ENCODE measurements at places on chromosomes 6 and 20.

GRCh38 chr20:60060006-60060557 is 101.9 kb downstream of the CDH26 start:
- no peak for DNase-seq

- DNase-seq: no peak
Measured at GRCh38 chr6:38034274-38034914, 214.9 kb downstream of the ZFAND3 start.

DNA sequence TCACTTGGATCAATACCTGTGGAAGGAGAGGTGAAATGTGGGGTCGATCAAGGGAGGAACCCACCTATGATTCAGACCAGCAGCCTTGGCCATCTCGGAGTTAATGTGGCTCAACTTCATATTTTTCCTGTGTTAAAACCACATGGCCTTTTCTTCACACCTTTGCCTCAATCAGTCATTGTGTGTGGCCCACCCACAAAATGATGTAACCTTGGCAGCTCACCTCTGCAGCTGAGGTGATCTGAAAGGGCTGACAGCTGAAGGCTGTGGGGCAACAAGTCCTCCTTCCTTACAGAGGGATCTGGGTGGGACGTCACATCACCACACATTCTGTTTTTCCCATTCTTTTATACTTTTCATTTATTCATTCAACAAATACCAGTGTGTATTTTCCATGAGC is 357.1 kb upstream of the HSF2 start:
- DNase-seq: no peak

DNA sequence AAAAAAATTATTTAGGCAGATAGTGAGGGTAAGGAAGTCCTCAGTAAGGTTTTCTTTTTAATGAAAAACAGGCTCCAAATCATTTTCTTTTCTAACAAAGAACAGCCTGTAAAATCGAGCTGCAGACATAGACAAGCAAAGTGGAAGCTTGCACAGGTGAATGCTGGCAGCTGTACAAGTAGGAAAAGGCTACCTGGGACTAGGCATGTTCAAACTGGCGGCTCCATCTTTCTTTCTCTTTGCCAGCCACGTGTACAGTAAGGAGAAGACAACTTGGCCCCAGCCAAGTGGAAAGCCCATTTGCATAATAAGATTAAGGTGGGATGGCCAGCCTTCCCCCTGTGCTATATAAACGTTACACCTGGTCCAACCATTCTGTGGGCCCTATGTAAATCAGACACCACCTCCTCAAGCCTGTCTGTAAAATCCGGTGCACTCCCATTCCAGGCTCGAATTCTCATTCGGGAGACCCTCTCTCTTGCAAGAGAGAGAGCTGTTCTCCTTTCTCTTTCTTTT is 27.0 kb upstream of the SLC2A12 start:
- no peak for DNase-seq

DNA sequence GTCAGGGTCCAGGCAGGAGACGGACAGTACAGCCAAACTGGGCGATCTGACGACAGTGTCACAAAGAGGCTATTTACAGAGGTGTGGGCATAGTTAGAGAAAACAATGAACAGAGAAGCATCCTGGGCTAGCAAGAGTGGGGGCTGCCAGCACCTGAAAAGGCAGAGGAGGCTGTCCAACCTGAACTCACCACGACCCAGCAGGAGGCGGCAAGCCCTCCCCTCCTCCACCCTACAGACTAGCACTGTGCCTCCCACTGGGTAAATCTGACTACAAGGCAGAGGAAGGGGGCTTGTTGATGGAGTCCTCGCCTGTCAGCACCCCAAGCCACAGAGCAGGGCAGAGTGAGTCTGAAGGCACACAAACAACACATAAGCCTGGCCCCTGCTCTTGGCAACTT is 52.8 kb upstream of the CDYL start:
- no peak for DNase-seq

DNA sequence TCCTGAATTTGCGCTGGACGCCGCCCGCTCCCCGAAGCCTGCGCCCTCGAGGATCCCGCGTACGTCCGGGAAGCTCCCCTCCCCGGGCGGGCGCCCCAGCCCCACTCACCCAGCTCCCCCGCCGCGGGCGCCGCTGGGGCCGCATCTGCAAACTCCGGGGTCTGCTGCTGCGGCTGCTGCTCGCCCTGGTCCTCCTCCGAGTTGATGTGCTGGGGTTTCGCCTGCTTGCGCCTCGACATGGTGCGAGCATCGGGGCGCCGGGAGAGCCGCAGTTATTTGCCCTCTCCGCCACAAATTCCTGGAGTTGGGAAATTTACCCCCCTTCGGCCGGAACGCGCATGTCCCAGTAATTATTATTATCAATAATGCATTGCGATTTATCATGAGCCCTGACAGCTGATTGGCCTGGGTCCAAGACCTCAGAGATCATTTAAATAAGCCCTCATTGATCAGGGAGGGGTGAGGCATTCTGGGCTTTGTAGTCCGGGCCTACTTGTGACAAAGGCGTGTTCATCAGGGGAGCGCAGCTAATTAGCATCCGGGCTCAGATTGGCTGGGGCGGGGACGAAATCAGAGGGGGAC is at the start of gene SALL4:
TSS of gene SALL4 (minus strand) at position 352 of the 582 bp plus-strand sequence. CDS start at position 239, 113 bp downstream.
- no peak for DNase-seq

DNA sequence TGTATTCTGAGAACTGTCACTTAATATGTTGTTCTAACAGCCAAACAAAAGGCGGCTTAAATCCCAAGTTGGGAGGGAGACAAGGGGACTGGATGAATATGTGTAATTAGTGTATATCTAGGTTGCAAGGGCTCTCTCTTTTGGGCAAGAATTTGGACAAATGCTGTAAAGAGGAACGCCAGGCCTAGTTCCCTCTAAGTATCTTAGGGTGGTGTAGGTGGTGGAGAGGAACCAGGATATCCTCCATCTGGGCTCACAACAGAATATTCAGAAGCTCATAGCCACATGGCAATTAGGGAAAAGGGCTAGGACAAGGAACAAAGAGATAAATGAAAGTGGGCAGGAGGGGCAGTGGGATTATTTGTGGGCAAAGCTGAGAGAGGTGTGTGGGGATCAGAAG is 149.5 kb downstream of the LRFN2 start:
- no peak for DNase-seq

- no peak for DNase-seq
Measured at GRCh38 chr6:29651413-29652197, 5.3 kb upstream of the MOG start.

DNA sequence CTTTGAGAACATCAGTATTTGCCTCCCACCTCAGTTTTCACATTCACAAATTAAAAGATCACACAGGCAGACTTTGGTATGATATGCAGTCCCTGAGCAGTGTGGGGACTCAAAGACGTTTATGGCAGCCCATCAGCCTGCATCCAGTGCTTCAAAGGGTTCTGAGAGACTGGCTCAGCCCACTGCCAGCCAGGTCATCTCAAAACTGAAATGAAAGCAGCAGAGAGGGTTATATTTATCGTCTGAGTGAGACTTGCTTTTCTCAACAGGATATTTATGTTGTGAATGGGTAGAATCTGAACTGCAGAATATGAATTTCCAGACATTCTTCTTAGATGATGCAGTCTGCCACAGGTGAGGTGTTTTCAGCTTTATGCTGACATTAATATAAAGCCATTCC is 159.8 kb downstream of the NRN1 start:
- no peak for DNase-seq

GRCh38 chr6:42136508-42137193 is 5.8 kb downstream of the C6orf132 start:
- peak; percentile 19 for DNase-seq

- DNase-seq: no peak
Measured at GRCh38 chr6:63436356-63436755, 116.6 kb upstream of the LGSN start.

DNA sequence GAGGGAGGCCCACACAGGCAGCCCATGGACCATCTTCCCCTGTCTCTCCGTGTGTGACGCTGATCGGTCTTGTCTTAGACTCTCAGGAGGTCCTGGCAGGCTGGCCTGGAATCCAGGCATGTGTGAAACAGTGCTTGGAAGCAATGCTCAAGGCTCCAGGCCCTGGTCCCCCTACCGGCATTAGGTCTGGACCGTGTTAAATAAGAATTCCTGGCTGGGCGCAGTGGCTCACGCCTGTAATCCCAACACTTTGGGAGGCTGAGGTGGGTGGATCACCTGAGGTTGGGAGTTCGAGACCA is 13.0 kb downstream of the IP6K3 start:
- DNase-seq: no peak

DNA sequence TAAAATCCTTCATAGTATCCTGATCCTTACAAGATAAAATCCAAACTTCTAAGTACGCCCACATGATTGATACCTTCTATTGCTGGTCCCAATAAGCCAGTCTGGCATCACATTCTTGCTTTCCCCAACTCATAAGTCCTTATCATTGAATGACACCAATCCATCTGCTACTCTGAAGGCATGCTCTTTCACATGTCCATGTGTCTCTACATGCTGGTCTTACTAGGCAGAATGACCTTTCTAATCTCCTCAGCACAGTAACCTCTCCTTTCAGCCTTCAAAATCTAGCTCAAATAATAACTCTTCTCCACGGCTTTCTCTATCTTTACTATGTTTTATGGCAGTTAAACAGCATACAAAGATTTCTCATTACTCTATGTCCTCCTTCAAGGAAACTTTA is 71.1 kb downstream of the ASCC3 start:
- no peak for DNase-seq

GRCh38 chr6:166450167-166450873 is 67.6 kb upstream of the MPC1 start:
- no peak for DNase-seq

DNA sequence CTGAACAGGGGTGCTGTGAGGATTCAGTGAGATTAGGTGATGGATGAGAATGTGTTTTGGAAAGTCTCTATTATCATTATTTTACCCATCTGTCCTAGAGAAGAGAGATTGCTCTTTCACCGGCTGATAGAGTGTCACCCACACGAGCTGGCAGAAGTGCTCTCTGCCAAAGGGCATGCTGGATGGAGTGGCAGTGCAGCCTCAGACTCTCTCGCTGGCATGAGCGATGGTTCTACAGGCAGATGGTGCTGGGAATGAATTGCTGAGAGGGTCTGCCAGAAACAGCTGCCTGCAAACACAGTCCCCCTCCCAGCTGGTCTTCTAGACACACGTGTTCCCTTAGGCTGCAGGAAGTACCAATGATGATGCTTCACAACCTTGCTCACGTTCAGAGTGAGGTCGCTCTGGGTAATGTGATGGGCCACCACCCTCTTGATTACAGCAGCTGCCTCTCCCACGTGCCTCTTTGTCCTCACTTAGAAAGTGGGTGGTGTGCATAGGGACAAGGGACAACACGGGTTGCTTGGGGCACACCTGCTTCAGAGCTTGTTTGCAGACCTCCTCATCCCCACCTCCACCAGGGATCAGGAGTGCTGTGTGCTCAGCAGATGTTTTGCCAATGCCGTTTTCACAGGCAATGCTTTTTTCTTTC is 84.7 kb downstream of the FOXA2 start:
- DNase-seq: no peak

- no peak for DNase-seq
Measured at GRCh38 chr20:37388831-37389230, 42.9 kb downstream of the SRC start.

DNA sequence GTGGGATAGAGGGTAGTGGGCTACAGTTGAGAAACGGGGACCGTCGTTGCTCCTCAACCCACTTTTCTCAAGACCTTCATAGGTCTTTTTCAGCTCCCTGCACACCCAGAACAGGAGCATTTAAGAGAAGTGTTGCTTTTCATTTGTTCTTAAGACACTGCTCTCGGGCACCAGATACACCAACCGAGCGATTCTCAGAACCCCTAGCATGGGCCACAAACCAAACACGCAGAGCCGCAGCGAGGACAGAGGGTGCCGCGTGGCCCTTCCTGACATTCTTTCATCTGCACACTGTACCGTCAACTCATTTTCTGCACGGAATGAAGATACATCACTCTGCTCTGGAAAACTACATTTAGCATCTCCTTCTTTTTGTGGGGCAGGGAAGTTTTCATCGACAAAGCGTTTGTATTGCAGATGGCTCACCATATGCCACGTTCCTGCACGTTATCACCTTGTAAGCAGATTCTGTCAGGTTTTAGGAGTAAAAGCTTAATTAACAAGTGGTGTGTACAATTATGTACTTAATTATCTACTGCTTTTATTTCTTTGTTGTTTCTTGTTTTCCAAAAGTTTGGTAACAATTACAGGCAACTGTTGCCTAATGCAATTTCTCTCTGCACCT is 70.4 kb upstream of the MLN start:
- no peak for DNase-seq

DNA sequence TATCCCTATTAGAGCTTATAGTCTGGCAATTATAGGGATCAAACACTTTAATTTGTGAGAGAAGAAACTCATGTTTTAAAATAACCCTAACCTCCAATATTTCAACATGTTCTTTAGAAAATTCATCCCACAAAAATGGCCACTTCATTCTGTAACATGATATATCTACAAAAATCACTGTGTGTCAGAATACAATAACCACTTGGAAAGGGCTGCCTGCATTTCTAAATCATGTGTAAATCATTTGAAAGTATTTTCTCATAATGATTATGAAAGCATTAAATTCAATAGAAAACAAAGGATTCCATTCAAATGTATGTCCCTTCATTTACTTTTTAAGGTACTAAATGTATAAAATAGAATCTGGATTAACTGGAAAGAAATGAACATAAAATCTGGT is 101.4 kb upstream of the NHSL1 start:
- DNase-seq: no peak

DNA sequence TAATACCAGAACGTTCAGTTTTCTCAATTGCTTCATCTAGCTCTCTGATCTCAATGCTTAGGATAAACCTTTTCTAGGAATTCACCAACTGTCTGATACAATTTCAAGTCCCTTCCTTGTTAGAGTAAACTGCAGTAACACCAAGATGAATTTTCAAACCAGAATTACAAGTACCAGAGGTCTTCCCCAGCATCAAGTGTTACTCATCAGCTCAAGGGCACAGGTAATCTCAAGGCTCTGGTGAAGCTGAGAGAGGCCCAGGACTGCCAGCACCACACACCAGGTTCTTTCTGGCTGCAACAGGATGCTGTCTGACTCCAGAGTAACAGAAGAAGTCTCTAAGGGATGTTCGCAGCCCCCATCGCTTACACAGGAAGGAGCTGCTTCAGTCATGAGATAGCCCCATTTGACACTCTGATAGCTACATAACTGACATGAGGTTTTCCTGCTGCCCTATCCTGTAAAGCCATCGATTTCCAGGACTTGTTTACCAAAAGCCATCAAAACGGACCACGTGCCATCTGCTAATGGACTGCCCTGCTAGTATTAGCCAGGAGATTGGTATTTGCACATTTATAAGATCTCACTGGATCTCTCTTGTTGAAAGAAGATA is 549.4 kb downstream of the UTRN start:
- no peak for DNase-seq

DNA sequence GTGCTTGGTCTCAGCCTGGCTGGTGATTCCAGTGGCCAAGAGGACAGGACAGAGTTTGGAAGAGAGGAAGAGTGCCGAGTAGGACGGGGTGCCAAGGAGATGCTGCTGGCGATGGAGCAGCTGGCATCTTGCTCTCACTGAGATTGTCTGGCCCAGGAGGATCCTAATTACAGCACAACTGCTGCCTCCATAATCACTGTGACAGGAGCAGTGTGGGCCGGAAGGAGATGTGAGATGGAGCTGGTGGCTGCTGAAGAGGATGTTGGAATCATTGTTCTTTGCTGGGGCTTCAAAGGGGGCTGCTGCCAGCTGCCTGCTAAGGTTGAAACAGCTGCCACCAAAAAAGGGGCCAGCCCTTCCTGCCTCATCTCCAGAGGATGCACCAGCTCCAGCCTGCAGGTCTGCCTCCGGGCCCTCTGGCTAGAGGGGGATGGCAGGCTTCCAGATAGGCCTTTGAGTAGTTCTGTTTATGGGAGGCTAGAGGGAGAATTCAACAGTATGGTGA is 214.4 kb downstream of the RNF144B start:
- no peak for DNase-seq

- no peak for DNase-seq
Measured at GRCh38 chr6:53627391-53628218, 38.0 kb downstream of the KLHL31 start.

Data from stimulated activated CD4-positive, alpha-beta T cell treated with anti-CD3 and anti-CD28 coated beads, Interleukin-4, amount 100 ng/mL, for 1 hour (primary cell).